Endothelial cell of umbilical vein (primary cell): ENCODE measurements at places on chromosomes 5 and 9. TPM values are rescaled to one million over a fixed set of nuclear protein-coding genes. Genes with fewer than 3 reads are reported as not detected.

Gene INSL4
- not detected in 2 replicates for total RNA-seq

DNA sequence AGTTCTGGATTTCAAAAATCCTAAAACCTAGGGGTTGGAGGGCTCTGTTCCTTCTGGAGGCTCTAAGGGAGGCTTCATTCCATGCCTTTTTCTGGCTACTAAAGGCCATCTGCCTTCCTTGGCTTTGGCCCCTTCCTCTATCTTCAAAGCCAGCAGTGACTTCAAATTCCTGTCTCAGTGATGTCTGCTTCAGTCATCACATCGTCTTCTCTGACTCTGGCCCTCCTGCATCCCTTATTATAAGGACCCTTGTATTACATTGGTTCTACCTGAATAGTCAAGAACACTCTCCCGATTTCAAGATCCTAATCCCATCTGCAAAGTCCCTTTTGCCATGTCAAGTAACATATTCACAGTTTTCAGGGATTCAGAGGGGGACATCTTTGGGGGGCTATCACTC is 60.3 kb downstream of the GNA14 start:
- no peak for DNase-seq

Gene PCDHGA10
- total RNA-seq: 4.4 and 5.8 TPM in 2 replicates

GRCh38 chr9:35743452-35743851 is 5.6 kb downstream of the GBA2 start:
- DNase-seq: no peak

DNA sequence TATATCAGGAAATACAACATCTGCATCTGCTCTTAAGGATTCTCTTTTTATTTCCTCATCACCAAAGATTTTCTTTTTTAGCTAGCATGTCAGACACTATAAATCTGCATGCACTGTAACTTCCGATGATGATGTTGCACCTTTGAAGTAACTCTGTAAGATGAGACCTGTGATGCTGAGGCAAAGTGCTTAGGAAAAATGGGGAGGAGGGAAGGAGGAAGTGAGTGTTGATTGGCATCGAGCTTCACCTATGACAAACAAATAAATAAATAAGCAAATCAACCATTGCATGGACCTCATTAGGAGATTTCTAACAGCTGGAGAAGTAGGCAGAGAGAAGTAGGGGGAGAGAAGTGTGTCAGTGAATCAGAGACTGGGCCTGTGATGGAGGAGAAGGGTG is 52.6 kb downstream of the ENC1 start:
- DNase-seq: no peak

DNA sequence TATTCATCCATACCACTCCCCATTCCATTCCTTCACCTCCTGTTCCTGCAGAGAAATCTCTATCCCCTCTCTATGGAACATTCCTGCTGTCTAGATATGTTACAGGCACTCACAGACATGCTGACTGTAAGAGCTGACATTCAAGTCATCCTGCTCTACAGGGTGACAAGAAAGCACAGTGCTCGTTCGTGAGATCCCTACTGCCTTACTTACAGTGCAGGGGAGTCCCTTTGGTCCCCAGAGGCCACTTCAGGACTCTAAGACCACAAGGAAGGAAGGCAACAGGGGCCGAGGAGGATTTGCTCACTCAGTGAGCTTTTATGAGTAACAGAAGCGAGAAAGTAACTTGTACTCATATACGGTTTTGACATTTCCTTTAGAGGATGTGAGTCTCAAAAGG is 110.5 kb downstream of the GAS1 start:
- DNase-seq: no peak

- DNase-seq: no peak
Observed at GRCh38 chr5:67409126-67409777, 212.7 kb upstream of the CD180 start.

Gene RMI1
- 11.4 and 11.5 TPM in 2 replicates for total RNA-seq

DNA sequence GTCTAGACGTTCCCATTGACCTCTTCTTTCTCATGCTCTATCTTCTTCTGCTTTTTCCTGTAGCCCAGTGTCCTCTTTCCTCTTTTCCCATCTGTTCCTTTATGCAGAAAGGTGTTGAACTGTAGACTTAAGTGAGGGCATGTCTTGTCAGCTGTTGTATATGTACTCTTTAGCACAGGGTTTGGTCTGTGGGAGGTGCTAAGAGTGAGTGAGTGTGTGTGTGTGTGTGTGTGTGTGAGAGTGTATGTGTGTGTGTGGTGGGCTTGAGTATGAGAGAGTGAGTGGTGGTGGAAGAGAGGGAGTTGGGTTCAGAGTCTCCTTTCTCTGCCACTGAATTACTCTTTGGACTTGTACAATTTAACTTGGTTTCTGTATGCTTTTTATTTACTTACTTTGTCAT is 10.3 kb upstream of the ROPN1L start:
- DNase-seq: no peak

Gene GFI1B
- not detected in 2 replicates for total RNA-seq

GRCh38 chr5:96219580-96220281 is 213.3 kb downstream of the PCSK1 start:
- DNase-seq: no peak

- DNase-seq: peak; percentile 83
Observed at GRCh38 chr5:142472306-142472951, 147.6 kb upstream of the SPRY4 start.

DNA sequence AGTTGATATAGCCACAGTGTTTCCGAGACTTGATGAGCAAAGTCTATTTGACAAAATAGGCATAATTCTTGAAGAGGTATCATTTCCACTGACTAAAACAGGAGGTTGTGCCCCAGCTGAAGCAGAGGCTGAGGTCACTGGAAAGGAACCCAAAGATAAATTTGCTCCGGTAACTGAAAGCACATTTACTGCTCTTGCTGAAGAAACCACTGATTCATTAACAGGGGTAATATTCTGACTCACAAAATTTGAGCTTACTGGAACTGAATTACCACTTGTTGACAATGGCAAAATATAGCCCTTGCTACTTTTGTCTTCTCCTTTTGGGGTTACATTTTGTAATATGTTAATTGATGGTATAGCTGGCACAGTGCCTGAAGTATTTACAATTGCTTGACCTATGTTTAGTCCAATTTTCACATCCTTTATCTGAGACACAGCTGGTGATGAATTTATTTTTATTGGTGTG is 30.2 kb downstream of the MLANA start:
- DNase-seq: no peak

DNA sequence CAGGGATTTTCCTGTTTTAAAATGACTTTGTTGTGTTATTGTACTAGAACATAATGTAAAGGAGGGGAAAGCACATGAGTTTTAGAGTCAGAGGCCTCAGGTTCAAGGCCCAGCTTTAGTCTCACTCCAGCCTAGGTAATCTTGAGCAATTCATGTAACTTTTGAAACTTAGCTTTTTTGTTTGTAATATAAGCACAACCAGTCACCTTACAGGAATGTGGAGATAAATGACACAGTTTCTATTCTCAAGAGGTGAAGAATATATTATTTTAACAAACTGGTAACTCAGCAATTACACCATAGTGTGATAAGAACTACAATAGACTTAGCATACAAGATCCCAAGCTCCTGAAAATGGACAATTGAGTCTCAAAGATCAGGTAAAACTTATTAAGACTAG is 51.2 kb downstream of the ADAMTS19 start:
- DNase-seq: no peak

Gene SLC6A19
- not detected in 2 replicates for total RNA-seq

Gene SLC4A9
- total RNA-seq: not detected in 2 replicates

Gene CATSPER3
- total RNA-seq: 0.71 TPM in 1 of 2 replicates, not detected in the other

Gene GLDC
- 2.6 and 4.7 TPM in 2 replicates for total RNA-seq

GRCh38 chr9:123348317-123348992 is 7.5 kb upstream of the CRB2 start:
- DNase-seq: no peak

Gene PIP5KL1
- total RNA-seq: 2.9 and 3.8 TPM in 2 replicates

Gene PPP6C
- 42.1 and 42.6 TPM in 2 replicates for total RNA-seq

- peak; percentile 93 for DNase-seq
Observed at GRCh38 chr5:72799721-72800120, 16.7 kb upstream of the TNPO1 start.

DNA sequence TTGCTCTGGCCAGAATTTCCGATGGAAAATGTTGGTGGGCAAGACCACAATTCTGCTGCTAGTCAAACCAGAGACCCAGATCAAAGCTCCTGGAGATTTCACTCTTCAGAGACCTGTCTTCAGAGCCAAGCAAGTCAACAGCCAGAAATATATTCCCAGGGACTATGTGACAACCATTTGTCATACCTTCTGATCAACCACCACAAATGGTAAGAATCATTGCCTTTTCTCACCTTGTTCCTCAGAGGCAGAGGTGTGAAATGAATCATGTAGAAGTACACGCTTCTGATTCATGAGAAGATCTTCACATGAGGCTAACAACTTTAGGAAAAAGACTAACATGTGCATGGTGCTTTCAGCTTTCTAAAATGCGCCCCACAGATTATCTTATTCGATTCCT is 53.5 kb downstream of the SUSD1 start:
- DNase-seq: no peak

DNA sequence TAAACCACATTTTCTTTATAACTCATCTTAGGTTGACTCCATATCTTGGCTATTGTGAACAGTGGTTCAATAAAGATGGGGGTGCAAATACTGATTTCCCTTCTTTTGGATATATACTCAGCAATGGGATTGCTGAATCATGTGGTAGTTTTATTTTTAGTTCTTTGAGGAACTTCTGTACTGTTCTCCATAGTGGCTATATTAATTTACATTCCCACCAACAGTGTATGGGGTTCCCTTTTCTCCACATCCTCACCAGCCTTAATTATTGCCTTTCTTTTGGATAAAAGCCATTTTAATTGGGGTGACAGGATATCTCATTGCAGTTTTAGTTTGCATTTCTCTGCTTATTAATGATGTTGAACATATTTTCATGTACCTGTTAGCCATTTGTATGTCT is 107.7 kb upstream of the EQTN start:
- no peak for DNase-seq

DNA sequence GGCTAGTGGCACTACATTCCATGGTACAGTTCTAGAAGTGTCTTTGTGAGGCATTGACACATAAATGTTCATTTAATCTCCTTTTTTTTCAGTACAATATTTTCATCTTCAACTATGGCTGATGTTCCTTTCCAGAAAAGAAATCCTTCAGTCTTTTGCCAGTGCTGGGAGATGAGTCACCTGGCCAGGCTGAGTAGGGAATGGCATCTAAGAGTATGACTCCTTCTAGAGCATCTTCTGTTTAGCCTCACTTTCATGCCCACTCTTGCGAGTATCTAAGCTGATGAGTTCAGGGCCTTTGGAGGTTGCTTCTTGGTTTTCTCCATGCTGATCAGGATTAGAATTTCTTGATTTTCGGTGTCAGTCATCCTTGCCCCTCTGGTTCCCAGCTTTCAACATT is 124.4 kb downstream of the SLC28A3 start:
- DNase-seq: no peak

DNA sequence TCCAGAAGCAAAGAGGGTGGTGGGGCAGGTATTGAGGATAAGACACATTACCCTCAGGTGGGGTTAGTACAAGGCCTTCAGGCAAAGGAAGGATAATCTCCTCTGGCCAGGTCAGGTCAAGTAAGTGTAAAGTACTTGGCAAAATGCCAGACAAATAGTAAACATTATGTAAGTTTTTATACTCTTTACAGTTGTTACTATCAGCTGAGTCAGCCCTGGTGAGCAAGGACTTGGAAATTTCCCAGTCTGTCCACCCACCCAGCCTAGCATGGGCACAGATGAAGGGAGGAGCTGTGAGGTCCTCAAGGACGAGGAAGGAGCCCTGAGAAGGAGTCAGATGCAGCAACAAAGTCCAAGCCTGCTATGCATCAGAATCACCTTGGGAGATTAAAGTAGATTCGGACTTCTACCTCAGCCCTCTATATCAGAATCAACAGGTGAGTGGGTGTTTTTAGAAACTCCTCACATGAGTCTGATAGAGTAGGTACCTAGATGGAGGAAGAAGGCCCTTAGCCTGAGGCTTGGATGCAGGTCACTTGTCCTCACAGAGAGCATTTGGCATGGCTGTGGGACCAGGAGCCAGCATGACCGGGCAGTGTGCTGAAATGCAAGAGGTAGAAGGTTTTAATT is 50.2 kb upstream of the BARX1 start:
- no peak for DNase-seq

DNA sequence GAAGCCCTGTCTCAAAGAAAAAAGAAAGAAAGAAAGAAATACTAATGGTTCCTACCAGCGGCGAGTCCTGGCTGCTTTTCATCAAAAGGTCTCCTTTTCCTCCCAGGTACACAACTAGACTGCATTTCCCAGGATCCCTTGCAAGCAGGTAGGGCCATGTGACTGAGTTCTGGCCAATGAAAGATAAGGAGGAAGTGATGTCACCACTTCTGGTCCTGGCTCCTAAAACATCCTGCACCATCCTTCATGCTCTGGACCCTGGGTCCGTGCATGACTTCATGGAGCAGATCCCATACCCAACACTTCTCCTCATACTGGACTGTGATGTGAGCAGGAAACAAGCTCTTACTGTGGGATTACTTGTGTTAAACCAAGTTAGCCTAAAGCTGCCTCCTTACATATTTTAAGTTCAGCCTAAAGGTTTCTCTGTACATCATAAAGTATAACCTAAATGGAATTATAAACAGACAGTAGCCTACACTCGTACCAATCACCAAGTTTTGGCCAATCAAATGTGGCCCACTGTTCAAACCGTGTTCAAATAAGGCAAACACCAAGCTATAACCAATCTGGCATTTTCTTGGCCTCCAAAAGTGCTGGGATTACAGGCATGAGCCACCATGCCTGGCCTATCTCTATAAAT is 30.2 kb upstream of the FUBP3 start:
- DNase-seq: no peak

DNA sequence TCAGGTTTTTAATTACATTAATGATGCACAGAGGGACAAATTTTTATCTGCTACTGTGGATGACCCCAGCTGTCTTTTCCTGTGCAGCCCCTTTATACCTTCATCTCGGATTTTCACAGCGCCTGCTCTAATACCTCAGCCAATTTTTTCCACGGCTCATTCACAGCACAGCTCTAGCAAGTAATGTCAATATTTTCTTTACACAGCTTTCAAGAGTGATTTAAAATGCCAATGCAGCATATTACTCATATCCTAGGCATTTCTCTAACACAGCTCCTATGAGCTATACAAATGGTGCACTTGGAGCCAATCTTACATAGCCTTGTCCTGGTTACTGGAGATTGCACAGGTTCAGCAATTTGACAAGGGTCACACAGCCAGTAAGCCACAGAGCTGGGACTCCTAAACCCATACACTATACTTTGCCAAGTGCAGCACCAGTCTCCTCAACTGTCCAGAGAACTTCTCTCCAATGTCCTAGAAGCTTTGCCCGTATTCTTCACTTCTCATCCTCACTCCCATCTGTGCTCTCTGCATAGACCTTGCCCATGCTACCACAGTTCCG is 661.8 kb downstream of the DTWD2 start:
- DNase-seq: no peak

Gene PDCD1LG2
- total RNA-seq: 9.5 and 9.7 TPM in 2 replicates

DNA sequence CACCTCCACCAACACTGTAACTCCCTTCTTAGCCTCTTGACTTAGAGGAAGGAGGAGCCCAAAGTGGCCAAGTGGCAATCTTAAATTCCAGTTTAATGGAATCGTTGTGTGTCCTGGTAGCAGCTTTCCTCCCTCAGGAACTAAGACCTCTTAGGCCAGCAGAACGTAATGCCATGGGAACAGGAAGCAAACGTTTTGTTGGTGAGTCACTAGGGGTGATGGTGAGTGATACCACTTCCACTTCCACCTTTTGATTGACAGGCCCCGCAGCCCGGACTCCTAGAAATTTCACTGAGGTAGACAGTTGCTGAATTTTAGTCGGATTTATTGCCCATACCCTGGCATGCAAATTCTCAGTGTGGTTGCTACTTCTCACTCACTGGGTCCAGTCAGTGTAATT is 94.2 kb upstream of the FBN2 start:
- peak; percentile 57 for DNase-seq

GRCh38 chr5:93721071-93721470 is 20.3 kb downstream of the POU5F2 start:
- no peak for DNase-seq

- no peak for DNase-seq
Observed at GRCh38 chr5:66452109-66452508, 144.1 kb upstream of the MAST4 start.

Gene PHF24
- total RNA-seq: not detected in 2 replicates
